ENCODE measurements at places on chromosomes 6 and 20.

DNA sequence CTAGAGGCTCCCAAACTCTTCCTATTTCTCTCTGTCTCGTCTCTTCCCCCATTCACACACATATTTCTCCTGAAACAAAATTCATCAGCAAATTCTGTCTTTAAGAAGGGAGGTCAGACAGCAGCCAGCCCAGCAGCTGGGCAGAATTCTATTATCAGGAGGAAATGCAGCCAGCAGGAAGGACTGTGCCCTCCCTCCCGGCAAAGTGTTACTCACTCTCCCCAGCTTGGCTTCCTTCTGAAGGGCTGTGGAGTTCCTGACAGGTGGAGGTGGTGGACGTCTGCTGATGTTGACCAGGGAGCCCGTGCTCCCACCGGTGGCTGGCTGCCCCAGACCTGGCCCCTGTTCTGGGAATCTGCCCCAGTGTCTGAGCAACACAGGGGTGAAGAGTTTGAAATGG is 37.3 kb downstream of the KCNB1 start:
- no peak for DNase-seq

DNA sequence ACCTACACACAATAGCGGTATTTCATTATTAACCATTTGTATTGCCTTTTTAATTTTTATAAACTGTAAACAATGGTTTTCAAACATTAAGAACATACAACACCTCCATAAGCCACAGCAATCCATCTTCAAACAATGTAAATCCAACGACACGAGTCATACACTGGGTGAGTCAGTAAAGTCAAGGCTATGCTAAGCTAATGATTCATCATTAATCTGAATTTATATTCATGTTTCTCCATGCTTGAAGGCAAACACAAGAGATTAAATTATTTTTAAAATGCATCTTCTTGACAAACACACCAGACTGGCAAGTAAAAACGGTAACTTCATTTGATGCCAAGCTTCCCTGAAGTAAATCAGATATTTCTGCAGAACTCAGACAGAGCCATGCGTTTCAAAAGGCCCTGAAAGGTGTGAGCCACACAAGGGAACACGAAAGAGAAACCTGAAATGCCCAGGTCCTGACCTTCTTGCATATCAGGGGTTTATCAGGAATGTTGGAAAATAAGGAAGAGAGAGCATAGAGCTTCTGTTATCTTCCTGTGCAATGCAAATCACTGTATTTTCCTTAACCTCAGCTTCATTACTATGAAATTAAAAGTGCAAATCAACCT is 162.5 kb downstream of the ALDH8A1 start:
- DNase-seq: peak; percentile 80

DNA sequence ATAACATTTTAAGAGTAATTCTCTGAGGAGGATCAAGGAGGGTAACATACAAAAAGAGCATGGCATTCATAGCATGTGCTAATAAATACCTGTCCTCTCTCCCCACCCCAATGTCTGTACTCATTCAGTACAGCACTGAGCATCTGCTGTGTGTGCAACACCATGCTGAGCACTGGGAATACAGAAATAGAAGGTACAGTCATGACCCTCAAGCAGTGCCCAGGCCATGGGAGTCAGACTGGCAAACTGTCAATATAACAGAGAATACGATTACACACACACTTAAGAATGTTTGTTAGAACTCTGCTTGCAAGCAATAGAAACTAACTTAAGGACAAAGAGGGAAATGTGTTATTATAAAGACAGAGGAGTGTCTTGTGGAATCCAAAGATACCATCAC is 24.7 kb upstream of the ZFAND3 start:
- peak; percentile 58 for DNase-seq

DNA sequence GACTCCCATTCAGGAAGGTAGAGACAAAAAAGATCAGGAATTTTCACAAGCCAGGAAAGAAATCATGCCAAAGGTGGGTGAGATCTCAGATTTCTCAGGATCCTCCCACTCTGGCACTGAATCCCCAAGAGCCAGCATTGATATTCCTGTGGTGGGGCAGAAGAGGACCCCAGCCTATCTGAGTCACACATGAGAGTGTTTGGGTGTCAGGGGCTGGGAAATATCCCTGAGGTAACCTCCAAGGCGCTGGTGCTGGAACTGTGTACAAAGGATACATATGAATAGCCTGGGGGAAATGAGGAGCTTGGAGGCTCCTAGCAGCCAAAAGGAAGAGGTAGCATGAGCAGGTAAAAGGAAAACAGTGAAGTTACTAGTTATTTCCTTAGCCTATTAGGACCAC is 369.4 kb downstream of the BTBD9 start:
- no peak for DNase-seq

GRCh38 chr6:137043710-137044365 is 927 bp downstream of the IL20RA start:
- peak; percentile 37 for DNase-seq

DNA sequence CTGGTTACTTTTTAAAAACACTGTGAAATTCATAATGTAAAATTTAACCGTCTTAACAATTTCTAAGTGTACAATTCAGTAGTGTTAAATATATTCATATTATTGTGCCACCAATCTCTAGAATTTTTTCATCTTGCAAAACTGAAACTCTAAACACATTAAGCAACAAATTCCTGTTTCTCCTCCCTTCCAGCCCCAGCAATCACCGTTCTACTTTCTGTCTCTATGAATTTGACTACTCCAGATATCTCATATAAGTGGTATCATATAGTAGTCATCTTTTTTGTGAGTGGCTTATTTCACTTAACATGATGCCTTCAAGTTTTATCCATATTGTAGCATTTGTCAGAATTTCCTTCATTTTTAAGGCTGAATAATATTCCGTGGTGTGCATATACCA is 44.7 kb downstream of the RSPH3 start:
- no peak for DNase-seq

GRCh38 chr20:59323731-59324130 is 23.3 kb downstream of the EDN3 start:
- DNase-seq: peak; percentile 69

DNA sequence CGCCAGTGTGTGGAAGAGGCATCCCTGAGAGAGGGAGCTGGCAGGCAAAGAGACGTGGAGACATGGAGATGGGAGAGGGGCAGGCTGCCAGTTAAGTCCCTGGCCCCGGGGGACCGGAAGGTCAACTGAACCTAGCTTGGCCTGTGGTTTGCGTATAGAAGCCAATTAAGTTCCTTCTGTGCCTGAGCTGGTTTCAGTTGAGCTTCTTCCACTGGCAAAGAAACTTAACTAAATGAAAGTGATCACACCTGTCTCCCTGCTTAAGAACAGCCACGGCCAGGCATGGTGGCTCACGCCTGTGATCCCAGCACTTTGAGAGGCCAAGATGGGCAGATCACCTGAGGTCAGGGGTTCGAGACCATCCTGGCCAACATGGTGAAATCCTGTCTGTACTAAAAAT is 26.7 kb upstream of the NNAT start:
- no peak for DNase-seq

- no peak for DNase-seq
These were observed 148.3 kb upstream of the RIN2 start for GRCh38 chr20:19609642-19610223.

- DNase-seq: no peak
These were observed 33.7 kb upstream of the PLEKHG1 start for GRCh38 chr6:150565945-150566344.

DNA sequence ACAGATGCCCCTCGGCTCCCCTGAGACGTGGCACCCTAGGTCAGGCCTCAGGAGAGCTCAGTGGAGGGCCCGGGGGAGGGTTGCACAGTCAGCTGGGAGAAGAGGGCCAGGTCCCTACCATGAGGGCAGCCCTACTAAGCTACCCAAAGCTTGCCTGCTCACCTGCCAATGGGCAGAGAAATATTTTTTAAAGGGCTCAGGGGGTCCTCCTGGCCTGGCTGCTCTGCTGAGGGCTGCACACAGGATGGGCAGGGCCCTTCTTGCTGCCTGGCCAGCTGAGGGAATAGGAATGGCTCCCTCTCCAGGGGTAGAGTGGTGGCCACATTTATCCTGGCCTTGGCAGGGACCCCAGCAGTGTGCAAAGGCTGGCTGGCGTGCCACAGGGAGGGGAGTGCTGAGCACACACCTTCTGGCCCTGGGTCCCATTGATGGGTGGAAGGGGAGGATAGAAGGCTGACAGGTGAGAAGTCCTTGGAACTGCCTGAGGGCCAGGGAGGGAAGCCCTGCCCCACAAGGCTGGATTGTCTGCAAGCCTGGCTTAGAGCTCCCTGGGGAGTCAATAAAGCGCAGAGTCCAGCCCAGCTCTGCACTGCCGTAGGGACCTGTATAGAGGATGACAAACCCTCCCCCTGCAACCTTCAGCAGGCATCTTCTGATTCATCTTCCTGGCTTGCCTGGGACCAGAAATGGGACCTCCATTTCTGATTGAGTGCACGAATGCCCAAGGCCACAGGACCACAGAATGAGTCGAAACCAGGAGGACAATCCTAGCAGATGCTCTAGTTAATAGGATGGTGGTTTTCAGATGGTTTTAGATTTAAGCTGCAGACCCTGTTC is 62.1 kb downstream of the NOL4L start:
- DNase-seq: peak; percentile 72

- no peak for DNase-seq
These were observed 35.8 kb downstream of the NFATC2 start for GRCh38 chr20:51506527-51507215.

DNA sequence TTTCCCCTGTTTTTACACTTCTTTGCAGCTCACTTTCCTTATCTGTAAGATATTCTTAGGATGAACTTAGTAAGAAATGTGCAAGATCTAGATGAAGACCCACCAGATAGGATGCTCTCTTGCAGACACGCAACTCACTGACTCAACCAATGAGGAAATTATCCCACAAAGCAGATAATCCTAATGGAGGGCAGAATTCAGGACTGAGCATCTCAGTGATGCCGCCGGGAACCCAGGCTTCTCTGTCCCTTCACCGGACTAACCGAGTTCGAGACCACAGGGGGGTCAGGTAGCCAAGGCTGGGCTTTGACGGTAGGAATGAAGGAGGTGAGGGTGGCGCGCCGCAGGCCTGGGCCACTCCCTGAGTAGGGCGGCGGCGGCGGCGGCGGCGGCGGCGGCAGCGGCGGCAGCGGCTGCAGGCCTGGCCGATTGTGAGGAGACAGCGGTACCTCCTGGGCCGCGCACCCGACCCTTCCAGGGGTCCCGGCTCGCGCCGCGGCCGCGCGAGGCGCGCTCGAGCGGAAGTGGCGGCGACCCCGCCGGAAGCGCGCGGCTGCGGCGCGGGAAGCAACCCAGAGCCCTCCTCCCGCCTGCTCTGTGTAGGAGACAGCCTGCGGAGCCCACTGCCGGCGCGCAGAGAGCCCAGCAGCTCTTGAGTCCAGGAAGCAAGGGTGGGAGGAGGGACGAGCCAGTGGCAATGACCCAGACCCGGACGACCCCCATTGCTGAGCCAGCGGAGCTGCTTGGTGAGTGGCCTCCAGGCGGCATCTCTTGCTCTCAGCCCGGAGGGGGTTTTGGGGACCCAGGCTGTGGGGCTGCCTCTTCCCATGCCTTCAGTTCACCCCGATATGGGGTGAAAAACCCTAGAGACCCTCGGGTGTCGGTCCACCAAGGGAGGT is at the start of gene KHDC1:
Gene KHDC1 (minus strand): TSS at position 526 of the 899 bp plus-strand sequence. CDS start 20,679 bp downstream, outside the sequence.
- DNase-seq: peak; percentile 72

GRCh38 chr6:16522937-16523336 is 238.3 kb downstream of the ATXN1 start:
- DNase-seq: no peak

DNA sequence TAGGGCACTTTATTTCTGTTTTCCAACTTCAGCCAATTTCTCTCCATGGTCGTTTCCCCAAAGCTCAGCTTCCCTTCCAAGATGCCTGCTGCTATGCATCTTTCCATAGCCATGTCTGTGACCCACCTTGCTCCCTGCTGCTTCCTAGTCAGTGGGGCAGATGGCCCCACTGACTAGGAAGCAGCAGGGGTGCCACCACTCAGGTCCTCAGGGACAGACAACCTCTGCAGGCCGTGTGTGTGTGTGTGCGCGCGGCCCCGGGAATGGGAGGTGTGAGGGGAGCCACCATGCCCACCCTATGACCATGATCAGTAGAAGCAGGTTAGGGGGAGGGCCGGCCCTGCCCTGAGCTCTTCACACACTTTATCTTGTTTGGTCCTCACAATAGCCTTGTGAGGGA is 2.7 kb upstream of the IP6K3 start:
- DNase-seq: no peak

GRCh38 chr6:88730611-88731011 is 232.8 kb downstream of the RNGTT start:
- peak; percentile 28 for DNase-seq

- no peak for DNase-seq
These were observed 95.7 kb downstream of the SMLR1 start for GRCh38 chr6:130922922-130923321.

- no peak for DNase-seq
These were observed 23.9 kb downstream of the RAB44 start for GRCh38 chr6:36721369-36722140.

DNA sequence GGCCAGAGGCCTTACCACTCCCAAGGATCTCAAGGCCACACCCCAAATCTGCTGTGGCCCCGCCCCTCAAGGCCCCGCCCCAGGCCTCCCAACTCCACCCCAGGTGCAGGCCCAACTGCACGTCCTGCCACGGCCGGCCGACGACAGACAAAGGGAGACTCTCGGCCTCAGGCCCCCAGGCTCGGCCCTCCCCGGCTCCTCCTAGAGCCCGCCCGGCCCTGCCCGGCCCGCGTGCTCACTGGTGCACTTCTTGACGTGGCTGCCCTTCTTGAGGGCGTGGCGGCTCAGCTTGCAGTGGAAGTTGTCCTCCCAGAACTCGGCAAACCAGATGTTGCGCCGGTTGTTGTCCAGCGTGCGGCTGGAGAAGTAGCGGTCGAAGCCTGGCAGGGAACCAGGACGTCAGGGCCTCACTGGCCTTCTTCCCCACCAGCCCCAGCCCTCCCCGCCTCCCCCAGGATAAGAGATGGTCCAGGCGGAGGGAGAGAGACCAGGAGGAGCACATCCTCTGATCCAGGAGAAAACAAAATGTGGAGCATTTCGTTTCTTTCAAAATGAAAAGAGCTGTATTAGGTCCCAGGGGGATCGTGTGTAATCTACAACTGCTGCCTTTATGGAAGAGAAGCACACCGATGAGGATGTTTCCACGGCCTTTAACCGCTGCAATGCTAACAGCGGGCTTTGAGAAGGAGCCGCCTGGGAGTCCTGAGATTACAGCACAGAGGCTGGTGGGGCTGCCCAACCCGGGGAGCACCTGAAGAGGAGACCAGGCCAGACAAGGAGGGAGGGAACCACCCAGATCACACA is 89.4 kb downstream of the GRM4 start:
- peak; percentile 62 for DNase-seq

DNA sequence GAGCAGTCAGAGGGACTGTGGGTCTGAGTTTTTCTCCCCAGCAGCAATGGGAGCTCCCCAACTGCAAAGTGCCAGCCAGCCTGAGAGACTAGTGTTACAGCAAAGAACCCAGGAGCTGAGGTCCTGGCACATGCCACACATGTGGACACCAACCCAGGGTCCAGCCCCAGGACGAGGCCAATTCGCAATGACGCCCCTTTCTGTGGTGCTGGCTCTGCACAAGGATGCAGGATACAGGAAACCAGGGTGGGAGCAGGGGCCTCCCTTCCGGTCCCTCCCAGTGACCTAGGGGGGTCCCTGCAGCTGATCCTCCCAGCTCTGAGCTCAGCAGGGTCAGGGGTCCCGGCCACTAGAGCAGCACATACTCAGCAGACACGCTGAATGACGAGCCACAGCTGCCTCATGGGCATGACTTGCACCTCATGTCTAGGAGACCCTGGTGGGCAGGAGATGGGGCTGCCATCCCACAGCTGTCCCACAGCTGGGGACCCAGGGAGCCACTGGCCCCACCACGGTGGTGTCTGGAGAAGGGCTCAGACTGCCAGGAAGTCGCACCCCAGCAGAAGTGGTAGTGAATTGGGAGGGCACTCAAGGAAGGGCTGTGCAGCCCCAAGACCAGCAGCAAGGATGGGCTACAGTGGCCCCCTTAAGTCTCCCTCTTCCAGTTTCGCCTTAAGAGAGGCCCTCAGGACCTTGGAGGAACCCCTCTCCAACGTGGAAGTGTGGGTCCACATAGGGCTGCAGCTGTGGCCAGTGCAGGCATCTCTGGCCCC is 3.6 kb downstream of the ARFRP1 start:
- DNase-seq: no peak
